Kidney tubule cell (primary cell): ENCODE measurements at places on chromosomes 5 and 9.
A peak's percentile ranks its signal among the peaks of the same experiment; 100 is the strongest.

- DNase-seq = no peak
Measured at GRCh38 chr5:125673359-125673950, 749.8 kb upstream of the GRAMD2B start.

DNA sequence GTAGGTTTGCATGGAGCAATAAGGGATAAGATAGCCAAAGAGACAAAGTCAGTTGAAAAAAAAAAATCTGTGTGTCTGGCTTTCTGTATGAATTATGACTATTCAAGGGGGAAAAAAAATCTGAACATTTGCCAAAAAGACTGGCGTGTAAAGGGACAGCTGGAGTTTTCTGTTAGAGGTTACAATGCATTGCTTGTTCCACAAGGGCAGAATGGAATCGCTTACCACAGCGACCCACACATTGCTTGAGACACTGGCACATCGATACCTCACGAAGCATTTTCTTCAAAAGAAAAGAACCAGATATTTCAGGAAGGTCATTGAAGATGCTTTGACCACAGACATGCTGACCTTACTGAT is 327.8 kb downstream of the TMEM167A start:
- DNase-seq = no peak

DNA sequence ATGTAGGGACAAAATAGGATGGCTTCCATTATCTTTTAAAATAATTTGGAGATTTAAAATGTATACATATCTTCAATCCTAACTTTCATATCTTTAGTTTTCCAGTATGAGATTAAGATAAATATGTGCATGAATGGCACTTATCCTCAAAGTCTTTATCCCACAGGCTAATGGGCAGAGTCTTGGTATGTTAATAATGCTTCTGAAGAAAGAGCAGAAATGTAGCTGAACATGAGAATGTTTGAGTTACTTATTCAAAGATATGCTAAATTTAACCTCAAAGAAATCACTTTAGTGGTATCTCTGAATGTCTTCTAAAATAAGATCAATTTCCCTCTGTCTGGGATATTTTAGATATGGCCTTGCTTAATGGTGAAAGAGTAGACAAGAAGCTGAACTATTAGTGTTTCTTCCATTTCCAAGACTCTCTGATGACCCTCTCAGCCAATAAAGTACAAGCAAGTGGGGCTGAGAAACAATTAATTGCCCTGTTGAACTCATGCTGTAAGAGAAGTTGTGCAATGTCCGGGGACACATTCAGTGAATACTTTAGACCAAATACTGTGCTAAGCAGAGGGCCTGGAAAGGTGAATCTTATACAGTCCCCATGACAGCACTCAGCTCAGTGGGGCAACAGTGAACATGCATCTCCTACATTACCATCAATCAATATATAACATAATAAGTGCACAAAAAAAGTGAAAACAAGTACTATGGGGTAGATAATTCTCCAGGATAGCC is 50.0 kb upstream of the ADAMTSL1 start:
- no peak for DNase-seq

DNA sequence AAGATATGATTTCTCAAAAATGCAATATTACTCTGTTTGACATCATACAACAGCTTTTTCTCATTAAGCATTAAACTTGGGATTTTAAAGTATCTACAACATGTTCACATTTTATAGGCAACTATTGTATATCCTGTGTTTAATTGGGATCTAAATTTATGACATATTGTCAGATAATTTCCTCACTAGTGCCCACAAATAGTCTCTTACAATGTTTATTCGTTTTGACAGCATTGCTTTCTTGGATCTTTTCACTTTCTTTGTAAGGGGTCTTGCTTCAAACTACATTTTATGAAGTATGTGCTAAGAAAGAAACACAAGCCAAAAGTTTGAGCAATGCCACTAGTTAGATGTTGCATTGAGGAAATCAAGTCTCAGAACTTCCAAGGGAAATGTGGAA is 285.1 kb downstream of the TMEM167A start:
- DNase-seq = no peak

- no peak for DNase-seq
Measured at GRCh38 chr5:132601071-132601728, 44.4 kb downstream of the RAD50 start.

DNA sequence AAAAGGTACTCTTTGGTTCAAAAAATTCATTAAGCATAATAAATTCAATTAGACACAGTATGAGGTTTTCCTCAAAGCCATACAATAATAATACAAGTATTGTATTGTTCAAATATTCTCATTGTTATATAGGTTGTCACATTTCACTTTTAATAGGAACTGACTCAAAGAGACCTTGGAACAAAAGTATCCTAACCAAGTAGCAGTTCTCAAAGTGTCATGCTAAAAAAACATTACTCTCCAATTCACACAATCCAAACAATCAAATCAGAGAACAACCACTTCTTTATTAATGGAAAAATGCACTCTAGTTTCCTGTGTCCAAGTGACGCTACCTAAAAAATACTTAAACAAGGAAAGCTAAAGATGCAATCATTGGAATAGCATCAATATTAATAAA is 115.4 kb downstream of the DENND1A start:
- DNase-seq = no peak

GRCh38 chr5:50606179-50606578 is 60.3 kb upstream of the PARP8 start:
- peak; percentile 60 for DNase-seq

- peak; percentile 72 for DNase-seq
Measured at GRCh38 chr5:61051267-61051666, 106.3 kb downstream of the NDUFAF2 start.

DNA sequence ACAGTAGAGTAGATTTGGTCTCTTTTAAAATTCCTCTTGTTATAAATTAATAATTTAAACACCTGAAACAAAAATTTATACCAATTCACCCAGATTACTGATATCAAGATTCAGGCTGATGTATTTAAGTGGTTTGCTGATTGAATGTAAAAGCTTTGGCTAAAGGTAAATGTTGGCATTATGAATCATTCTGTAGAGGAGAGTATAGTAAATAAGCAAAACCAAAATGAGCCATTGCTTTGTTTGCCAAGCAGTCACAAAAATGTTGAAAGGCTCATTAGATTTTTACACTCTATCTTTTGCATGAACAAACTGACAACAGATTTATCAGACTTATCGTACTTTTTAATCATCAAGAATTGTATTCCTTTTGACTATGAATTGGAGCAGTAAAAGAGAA is 332.6 kb downstream of the FAM170A start:
- DNase-seq = no peak

- no peak for DNase-seq
Measured at GRCh38 chr5:78791501-78792100, 143.0 kb upstream of the LHFPL2 start.

DNA sequence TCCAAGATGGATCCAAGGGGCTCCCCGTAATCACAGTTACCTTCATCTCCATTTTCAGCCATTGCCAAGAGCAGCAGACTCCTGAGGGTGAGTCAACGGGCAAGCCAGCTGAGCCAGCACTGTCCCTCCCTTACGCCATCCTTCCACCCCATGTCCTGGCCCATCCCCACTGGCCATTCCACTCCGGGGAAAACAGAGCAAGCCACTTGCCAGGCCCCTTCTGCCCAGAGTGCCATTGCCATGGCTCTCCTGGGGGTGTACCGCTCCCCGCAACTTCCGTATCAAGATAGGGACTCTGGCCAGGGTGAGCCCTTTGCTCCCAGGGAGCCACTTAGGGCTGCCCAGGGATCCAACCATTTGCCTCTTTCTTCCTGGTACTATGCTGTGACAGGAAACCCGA is 48.9 kb upstream of the CDKN2AIPNL start:
- no peak for DNase-seq

DNA sequence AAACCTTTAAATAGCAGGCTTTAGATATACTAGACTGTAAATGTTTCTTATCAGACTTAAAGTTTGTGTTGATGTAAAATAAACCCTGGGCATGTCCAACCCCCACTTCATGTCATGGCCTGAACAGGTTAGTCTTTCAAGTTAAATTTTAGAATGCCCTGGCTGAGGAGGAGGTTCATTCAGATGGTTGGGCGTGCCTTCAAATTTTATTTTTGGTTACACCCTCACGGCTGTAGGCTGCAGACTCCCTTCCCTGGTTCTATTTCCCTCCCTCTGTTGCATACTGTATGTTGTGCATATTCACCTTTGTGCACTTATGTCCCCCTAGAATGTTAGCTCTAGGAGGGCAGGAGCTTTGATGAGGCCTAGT is 5.3 kb upstream of the BICD2 start:
- no peak for DNase-seq

DNA sequence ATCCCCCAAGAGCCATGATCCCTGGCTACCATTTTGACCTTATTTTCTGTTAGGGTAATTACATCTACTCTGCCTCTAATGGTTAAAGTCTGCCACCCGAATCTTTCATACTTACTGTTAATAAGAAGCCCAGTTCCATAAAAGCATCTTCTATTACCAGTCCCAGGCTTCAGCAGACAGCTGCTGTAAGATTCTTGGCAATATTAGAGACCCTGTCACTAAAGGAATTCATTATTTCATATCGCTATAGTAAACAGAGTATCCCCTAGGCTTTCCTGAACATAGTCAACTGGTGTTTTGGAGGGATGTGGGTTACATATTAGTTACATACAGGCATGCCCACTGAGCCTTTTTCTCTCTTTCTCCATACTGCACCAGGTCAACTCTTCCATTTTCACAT is 608.7 kb upstream of the SEMA6A start:
- no peak for DNase-seq

- no peak for DNase-seq
Measured at GRCh38 chr5:78983601-78984438, 1.3 kb downstream of the ARSB start.

- peak; percentile 56 for DNase-seq
Measured at GRCh38 chr9:72773570-72773969, 179.3 kb downstream of the ALDH1A1 start.

- no peak for DNase-seq
Measured at GRCh38 chr5:57754616-57755015, 272.0 kb upstream of the ACTBL2 start.

DNA sequence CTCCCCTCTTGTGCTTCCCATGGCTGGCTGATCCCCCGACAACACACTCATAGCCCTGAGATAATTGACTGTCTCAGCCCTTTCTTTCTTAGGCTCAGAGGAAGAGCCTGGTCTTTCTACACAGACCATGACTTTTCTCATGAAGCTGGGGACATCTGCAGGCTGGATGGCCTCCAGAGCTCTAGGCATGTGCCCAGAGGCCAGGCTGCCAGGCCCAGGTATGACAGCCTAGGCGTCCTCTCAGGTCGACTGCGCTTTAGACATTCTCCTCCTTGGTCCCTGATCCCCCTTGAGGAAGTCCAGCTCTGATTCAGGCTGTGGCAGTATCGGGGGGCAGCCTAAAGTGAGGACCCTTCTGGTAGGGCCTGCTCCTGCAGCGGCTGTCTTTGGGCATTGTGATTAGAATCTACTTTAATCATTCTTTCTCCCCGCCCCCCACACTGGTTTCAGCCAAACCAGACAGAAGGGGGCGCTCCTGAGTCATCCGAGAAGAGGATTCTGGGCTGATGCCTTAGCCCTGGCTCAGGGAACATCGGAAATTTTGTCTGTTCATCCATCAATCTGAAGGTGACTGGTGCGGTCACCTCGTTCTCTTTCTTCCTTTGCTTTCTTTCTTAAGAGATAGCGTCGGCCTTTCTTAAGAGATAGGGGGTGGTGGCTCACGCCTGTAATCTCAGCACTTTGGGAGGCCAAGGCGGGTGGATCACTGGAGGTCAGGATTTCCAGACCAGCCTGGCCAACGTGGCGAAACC is 66.5 kb upstream of the HSPA9 start:
- DNase-seq = peak; percentile 70

DNA sequence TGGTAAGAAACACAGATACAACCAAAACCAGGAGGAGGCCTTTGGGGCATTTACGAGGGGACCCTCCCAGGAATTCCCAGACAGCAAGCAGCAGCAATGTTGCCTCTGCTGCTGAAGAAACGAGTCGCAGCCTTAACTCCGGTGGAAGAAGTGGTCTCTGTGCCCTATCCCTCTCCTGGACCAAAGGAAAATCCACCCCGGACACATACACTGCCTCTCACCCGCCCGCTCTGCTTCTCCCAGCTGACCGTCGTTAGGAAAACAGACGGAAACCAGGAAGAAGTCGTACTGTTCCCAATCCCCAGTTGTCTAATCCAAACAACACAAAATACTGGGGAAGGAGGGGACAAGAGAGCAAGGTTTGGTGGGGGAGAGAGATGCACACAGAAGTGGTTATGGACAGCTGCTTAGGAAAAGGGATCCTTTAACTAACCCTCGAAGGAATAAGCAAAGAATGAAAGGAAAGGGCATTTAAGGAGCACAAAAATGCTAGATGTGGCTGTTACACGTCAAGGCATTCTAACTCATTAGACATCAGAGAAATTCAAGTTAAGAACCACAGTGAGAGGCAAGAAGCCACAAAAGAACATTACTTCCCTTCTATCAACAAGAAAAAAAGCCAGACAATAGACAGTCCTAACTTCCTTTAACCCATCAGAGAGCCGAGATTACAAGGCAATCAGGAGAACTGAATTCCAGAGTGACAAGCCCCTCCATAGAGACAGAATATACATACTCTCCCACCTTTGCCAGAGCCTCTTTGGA is 71.9 kb downstream of the ACTL7B start:
- DNase-seq = no peak

DNA sequence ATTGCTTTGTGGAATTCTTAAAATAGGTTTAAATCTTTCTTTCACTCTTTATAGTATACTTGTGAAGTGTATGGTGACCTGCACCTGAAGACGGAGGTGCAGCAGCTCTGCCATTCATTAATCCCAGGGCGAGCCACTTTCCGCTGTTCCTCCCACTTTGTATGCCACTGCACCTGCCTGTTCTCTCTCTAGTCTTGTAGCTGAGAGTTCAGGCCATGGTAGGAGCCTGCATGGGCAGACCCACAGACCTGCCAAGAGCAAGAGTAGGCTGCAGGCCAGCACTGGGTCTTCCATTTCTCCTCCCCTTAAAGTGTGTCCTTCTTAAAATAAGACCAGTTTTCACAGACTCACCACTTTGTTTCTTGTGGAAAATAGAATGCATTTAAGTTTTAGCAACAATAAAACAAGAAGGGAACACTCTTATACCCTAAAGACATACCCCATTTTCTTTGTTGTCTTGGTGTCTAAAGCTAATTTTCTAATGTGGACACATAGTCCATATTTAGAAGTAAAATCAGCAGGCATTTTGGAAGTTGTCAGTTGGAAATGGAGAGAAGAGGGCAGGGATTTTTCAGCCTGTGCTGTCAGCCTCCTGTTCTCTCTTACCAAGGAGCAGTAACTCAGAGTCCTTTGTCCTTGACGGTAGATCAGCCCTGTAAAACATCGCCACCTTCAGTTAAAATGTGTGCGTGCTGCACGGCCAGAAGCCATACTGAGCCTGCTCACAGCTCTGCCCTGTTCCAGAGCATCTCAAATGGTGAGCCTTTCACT is 103.2 kb downstream of the SNCAIP start:
- peak; percentile 65 for DNase-seq

GRCh38 chr5:82150559-82150958 is 127.6 kb downstream of the RPS23 start:
- peak; percentile 47 for DNase-seq

DNA sequence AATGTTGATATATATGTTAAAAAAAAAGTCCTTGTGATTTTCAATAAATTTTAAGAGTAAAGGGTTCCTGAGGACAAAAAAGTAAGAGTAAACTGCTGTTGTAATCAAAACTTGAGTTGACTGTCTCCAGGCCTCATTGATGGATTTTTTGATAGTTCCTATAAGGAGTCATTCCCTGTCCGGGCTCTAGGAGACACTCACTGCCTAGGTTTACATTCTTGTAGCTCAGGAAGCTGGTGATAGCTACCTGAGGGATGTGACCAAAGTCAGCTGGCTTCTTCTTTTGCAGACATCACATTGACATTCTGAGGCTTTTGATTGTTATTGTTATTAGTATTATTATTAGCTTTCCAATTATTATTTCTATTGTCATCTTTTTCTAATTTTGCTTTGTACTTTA is 116.5 kb upstream of the FBXL7 start:
- peak; percentile 23 for DNase-seq
